ENCODE measurements at places on chromosomes 1 and 21. TPM values are rescaled to one million over a fixed set of nuclear protein-coding genes. Genes with fewer than 3 reads are reported as not detected.

GRCh38 chr1:47699492-47700235 lies 261.8 kb downstream of the FOXD2 start:
- DNase-seq: no peak

DNA sequence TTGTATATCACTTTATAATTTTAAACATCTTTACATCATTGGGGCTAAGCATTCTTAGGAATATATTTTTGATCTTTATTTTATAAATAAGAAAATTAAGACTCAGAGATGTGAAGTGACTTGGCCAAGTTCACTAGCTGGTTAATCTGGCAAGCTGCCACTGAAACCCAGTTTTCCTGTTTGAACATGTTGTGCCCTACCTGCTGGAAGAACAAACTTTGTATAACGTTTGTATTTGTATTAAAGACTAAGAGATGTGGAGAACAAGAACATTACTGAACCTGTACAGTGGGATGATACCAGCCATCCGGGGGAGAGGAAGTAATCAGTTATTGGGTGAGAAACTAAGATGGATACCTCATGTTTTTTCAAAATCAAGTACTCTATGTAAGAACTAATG lies 77.2 kb upstream of the SIPA1L2 start:
- no peak for DNase-seq

- DNase-seq: no peak
These were observed 32.9 kb downstream of the PRMT2 start for GRCh38 chr21:46668381-46668780.

DNA sequence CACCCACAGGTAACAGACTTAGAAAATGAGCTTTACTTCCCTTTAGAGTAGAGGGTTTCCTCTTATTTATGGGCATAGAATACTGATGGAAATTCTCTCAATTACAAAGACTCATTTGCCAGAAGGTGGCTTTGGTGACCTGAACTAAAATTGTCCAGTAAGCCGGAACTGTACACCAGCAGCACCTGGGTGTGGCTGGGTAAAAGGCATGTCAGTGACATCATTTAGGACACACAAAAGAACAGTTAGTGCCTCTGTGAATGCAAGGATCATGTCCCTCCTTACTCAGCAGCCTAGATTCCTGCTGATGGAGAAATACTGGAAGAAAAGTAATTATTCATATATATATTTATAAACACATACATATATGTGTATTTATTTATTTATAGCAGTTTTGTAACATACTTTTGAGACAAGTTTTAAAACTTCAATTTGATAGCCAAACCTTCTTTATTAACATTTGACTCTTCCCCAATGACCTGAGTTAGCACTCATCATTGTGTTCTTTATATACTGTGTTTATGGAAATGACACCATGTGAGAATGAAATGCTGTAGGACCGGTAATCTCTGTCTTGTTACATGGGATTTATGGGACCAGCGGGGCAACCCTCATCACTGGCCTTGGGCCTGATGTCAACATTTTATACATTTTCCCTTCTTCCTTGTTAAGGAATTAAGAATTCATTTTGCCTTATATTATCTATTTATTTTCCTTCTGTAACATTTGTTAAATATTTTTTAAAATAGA lies 274.4 kb downstream of the BRINP2 start:
- no peak for DNase-seq

DNA sequence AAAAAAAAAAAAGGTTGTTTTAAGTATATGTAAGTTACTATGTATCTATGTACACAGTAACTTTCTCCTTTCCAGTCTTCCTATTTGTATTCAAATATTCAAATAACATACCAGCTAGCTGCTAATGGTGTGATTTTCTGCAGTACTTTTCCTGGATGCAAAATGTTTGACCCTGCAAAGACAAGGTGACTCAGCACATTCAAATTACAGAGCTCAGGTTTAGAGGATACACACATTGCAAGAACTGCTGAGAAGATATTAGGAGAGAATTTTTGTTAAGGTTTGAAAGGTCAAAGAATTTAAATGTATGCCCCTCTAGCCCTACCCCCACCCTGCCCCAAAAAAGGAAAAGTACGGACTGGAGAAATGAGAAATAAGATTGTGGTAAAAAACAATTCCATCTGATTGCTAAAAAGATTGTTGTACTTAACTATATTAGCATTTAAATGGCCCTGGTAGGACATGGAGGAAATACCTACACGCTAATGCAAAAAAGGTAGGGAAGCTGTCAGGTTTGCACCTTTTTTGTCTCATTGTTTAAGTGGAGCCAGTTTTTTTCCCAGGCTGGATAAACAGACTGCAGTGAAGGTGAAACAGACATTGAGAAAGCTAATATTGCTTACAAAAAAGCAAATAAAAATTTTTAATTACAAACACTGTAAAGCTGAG lies 45.6 kb downstream of the ZNF281 start:
- DNase-seq: no peak

DNA sequence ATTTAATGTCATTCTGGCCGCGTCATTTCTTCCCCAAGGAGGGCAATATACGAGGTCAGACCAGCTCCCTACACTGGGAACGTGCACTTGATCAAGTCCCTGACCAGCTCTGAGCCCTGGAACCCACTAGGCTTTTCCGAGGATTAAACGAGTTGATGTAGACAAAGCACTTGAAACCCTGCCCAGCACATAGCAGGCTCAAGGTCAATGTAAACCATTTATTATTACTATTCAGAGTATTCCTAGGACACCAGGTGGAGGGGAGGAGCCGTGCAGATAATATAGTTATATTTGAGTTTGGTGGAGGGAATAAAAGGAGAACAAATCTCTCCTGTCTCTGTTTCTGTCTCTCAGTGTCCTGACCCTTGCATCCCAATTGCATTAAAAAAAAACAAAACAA lies 174.1 kb upstream of the IGSF21 start:
- no peak for DNase-seq

GRCh38 chr1:205927247-205927646 lies 16.0 kb downstream of the SLC26A9 start:
- no peak for DNase-seq

GRCh38 chr1:162561616-162562469 lies at the start of gene UAP1:
UAP1 (plus strand) TSS chr1:162561722; CDS start chr1:162566069, 4,347 bp downstream.
- DNase-seq: no peak

The ABCA4 gene
- total RNA-seq: 0.18 TPM
